H7 (cell line): ENCODE measurements at places on chromosomes 3 and 15. TPM values are rescaled to one million over a fixed set of nuclear protein-coding genes. Genes with fewer than 3 reads are reported as not detected.

Gene PLCL2
- total RNA-seq: 1.9 and 3.3 TPM in 2 replicates

Gene GAP43
- 24.8 and 26.4 TPM in 2 replicates for total RNA-seq

- no peak for DNase-seq
Observed at GRCh38 chr3:180694321-180694720, 15.0 kb upstream of the CCDC39 start.

- DNase-seq: no peak
Observed at GRCh38 chr15:63135804-63136203, 14.1 kb downstream of the LACTB start.

Gene KCNAB1
- total RNA-seq: 0.42 TPM in 1 of 2 replicates, not detected in the other

DNA sequence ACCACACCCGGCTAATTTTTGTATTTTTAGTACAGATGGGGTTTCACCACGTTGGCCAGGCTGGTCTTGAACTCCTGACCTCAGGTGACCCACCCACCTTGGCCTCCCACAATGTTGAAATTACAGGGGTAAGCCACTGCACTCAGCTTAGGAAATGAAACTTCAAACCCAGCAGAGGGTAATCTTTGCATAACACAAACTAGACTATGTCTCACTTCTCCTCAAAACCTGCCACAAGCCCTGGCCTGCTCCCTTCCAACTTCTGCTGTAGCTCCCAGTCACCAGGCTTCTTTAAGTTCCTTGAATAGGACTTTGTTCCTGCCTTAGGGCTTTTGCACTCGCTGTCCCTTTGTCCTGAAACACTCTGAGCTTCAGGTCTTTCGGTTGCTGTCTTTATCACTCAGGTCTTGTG lies 39.2 kb upstream of the SEMA4B start:
- DNase-seq: no peak

GRCh38 chr3:31268868-31269267 lies 263.9 kb upstream of the STT3B start:
- no peak for DNase-seq

- DNase-seq: no peak
Observed at GRCh38 chr3:139534455-139534812, 5.1 kb downstream of the RBP1 start.

Gene ZNF106
- total RNA-seq: 21.8 and 29.2 TPM in 2 replicates

DNA sequence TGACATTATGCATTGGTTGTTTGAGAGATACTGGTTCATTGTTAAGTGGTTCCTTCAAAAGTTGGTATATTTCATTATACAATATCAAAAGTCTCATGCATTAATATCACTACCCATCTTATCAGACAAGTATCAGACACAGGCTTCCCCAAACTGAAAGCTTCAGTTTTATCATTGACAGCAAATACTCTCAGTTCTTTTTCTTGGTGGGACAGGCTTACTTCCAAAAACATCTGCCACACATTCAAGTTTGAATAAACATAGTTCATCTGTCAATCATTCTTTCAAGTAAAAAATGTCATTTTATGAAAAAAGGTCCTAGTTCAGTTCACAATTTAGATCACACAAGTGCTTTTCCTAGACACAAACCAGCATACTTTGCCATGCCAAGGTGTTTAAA lies 280.0 kb upstream of the TRIM42 start:
- no peak for DNase-seq

DNA sequence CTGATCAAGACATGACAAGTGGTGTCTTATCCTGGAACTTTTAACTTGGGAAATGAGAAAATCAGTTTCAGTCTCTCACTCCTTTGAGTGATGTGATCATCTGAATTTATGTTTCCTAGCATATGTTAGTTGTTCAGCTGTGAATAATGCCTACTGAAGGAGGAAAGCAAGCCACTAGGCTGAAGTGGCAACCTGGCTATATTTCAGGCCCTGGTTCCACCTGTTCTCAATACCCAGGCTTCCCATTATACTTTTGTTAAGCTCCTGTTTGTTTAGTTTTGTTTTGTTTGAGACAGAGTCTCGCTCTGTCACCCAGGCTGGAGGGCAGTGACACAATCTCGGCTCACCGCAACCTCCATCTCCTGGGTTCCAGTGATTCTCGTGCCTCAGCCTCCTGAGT lies 243.8 kb downstream of the ALCAM start:
- no peak for DNase-seq

GRCh38 chr3:105360003-105360402 lies 6.7 kb upstream of the ALCAM start:
- DNase-seq: no peak

Gene CD200R1
- total RNA-seq: 0.18 and 0.38 TPM in 2 replicates

- no peak for DNase-seq
Observed at GRCh38 chr15:67025719-67026609, 39.4 kb upstream of the SMAD3 start.
